Tibial nerve (tissue), 4 donors: ENCODE measurements at places on chromosomes 2 and 18. TPM values are rescaled to one million over a fixed set of nuclear protein-coding genes. Genes with fewer than 3 reads are reported as not detected.
A peak's percentile ranks its signal among the peaks of the same experiment; 100 is the strongest.

NEU4 gene
- 1.6 TPM for total RNA-seq

ERMN gene
- 1.1 TPM for total RNA-seq

GRCh38 chr18:44579028-44579702 is 101.5 kb upstream of the SETBP1 start:
- no peak overlapping the region for H3K27ac ChIP-seq
- no peaks in the 10 kb centered on the region for H3K36me3 ChIP-seq
- H3K4me1 ChIP-seq: no peaks in the 10 kb centered on the region
- no peaks in the 10 kb centered on the region for H3K27me3 ChIP-seq
- DNase-seq: no peak
- H3K4me3 ChIP-seq: no peak overlapping the region

DNA sequence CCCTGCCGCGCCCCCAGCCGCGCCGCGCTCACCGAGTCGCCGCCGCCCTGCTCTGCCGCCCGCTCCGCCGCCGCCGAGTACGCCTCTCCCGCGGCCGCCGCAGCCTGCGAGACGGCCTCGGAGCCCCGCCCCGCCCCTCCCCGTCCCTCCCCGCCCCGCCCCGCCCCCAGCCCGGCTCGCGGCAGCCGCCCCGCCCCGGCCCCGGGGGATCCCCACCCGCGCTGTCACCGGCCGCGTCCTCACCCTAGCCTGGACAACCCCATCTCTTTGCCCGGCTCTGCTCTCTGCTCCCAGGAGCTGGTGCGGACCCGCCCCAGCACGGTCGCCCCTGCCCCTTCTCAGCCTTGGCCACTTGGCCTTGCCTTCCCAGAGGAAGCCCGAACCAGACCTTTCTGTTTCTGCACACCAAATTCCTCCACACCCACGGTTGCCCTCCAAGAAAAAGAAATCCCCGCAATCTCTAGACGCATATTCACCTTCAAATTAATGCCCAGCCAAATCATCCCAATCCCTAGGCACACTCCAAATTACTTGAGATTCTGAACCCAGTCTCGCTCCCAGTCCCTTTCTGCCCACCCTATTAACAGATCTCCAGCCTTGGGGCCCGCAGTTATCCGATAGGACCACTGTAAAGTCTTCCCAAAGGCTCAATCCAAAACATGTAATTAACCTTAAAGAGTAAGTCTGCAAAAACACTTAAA is at the start of gene CYRIA:
Gene CYRIA (minus strand): TSS at position 87 of the 701 bp plus-strand sequence. CDS start 77,715 bp downstream, outside the sequence.
- peaks cover 20% of the 10 kb centered on the region for H3K4me1 ChIP-seq
- no peaks in the 10 kb centered on the region for H3K27me3 ChIP-seq
- peak within 1 kb of the TSS; percentile 46 for H3K4me3 ChIP-seq

GRCh38 chr2:98165516-98166071 is 78.6 kb downstream of the VWA3B start:
- H3K4me3 ChIP-seq: no peak overlapping the region
- H3K4me1 ChIP-seq: peaks cover 25% of the 10 kb centered on the region
- H3K27me3 ChIP-seq: no peaks in the 10 kb centered on the region
- H3K36me3 ChIP-seq: no peaks in the 10 kb centered on the region

DNA sequence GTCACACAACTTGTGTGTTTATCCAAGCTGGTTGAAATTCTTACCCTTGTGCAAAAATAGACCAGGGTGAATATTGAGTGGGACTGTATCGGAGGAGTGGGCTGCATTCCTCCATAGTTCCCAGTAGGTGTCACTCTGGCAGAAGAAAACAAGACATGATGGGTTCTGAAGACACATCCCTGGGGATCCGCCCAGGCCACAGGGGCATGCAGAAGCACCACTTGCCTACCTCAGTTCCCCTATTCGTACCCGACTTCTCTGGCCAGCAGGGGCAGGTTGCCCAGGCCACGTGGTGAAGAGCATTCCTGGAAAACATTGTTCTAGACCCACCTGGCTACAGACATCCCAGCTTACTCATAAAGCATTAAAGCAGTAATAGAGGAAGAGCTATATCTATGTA is 168.2 kb downstream of the FAM210A start:
- H3K4me1 ChIP-seq: peaks cover 12% of the 10 kb centered on the region
- H3K36me3 ChIP-seq: no peaks in the 10 kb centered on the region
- no peaks in the 10 kb centered on the region for H3K27me3 ChIP-seq
- no peak overlapping the region for H3K27ac ChIP-seq
- no peak overlapping the region for H3K4me3 ChIP-seq

GRCh38 chr2:46135958-46136357 is 161.2 kb upstream of the EPAS1 start:
- H3K4me3 ChIP-seq: no peak overlapping the region
- H3K27me3 ChIP-seq: no peaks in the 10 kb centered on the region
- no peak for DNase-seq
- peak overlapping the region; percentile 13 for H3K27ac ChIP-seq
- peaks cover 31% of the 10 kb centered on the region for H3K4me1 ChIP-seq

GRCh38 chr2:196384729-196385128 is 213.4 kb upstream of the STK17B start:
- H3K27ac ChIP-seq: no peak overlapping the region
- no peaks in the 10 kb centered on the region for H3K36me3 ChIP-seq
- no peak overlapping the region for H3K4me3 ChIP-seq

DNA sequence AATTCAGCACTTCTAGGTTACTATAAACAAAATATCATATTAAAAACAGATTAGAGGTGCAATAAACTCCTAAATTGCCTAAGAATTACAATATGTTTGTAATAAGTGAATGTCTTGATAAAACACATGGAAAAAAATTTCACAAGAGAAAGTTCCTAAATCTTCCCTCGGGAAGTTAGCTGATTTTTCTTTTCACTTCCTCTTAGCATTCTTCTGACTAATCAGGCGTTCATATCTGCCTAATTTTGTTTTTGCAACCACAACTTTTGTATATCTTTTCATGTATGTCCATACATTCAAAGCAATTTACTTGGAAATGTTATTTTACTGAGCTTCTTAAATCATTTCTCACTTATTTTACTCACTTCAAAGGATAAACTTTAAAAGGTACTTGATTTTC is 88.5 kb downstream of the RTTN start:
- H3K36me3 ChIP-seq: no peaks in the 10 kb centered on the region
- DNase-seq: no peak
- no peak overlapping the region for H3K4me3 ChIP-seq
- no peak overlapping the region for H3K27ac ChIP-seq

DNA sequence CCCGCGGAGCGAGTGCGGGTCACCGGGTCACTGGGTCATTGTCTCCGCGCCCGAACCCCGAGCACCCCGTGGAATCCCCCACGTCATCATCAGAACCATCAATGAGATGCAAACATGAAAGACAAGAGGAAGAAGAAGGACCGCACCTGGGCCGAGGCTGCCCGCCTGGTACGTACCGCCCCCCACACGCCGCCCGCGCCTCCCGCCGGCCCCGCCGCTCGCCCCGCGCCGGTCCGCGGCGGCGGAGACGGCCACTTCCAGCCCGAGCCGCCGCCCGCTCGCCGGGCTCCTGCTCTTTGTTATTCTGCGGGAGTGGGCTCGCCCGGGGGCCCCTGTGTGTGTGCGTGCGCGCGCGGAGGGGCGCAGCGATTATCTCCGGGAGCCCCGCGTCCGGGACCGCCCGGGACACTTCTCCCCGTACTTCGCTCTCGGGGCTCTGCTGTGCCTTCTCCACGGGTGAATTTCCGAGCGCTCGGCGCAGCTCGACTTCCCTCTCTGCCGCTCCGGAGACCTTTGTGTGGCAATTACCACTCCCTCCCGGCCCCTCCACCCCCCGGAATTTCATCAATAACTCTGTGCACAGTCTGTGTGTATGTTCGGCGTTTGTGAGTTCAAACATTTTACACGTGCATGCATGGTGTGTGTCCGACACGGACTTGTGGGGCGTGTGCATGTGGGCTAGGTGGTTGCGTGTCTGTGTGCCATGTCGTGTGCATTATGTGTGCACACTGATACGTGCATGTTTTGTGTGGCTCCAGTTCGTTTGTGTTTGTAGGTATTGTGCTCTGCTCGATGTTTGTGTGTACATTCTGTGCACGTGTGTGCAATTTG is 714 bp downstream of the ASXL3 start:
- H3K4me3 ChIP-seq: peak overlapping the region; percentile 93

DNA sequence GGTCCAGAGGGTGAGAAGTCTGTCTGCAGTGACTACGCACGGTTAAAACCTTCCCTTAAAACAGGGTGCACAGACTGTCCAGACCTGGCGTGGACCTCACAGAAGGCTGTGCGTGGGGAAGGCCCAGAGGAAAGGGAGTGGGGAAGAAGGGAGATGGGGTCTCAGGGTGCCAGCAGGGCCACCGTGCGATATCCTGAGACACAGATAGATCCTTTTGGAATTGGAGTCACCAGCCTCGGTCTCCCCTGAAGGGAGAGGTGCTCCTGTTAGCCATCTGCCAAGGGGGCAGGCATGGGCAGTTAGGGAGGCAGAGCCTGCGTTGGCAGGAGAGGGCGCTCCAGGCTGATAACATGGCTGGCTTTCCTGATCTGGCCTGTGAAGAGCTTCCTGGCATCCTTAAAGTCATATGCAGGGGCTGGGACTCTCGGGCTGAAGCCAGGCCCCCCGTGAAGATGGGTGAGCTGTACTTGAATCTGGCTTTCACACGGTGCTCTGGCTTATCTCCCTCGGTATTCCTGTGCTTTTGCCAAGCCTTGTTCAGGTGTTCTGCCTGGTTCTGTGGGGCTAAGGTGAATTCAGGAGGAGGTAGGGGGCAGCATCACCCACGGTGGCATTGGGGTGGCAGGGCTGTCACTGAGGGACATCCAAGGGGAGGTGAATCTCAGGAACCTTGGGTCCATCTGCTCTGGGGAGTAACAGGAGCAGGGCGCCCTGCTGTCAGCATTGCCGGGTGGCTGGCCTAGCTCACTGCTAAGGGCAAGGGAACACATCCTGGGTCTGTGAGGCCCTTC is 107.2 kb upstream of the SMAD2 start:
- no peaks in the 10 kb centered on the region for H3K4me1 ChIP-seq
- H3K27me3 ChIP-seq: no peaks in the 10 kb centered on the region
- H3K4me3 ChIP-seq: no peak overlapping the region
- H3K36me3 ChIP-seq: no peaks in the 10 kb centered on the region
- no peak for DNase-seq
- no peak overlapping the region for H3K27ac ChIP-seq
